ENCODE measurements at places on chromosomes 5 and 9.

GRCh38 chr5:132484391-132484725 is 6.2 kb downstream of the IRF1 start:
- no peak for DNase-seq

GRCh38 chr9:108473209-108474112 is 382.3 kb downstream of the ACTL7B start:
- DNase-seq, result no peak

DNA sequence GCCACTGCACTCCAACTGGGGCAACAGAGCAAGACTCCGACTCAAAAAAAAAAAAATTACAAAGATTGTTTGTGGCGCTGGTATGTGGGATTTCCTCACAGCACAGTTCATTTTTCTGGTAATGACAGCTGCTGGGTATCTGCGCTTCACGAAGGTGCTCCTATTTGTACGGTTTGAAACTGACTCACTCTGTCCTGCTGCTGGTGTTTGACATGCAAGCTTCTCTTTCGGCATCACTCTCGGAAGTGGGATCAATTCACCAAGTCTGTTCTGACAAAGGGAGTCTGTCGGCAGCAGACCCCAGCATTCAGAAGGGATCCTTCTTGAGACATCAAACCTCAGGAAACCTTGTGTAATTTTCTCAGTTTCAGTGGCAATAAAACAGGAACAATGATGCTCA is 26.3 kb downstream of the MAML1 start:
- no peak for DNase-seq

- DNase-seq, result no peak
Observed at GRCh38 chr9:13478639-13479038, 199.1 kb upstream of the MPDZ start.

- DNase-seq, result no peak
Observed at GRCh38 chr9:16221822-16222547, 648.5 kb downstream of the BNC2 start.

DNA sequence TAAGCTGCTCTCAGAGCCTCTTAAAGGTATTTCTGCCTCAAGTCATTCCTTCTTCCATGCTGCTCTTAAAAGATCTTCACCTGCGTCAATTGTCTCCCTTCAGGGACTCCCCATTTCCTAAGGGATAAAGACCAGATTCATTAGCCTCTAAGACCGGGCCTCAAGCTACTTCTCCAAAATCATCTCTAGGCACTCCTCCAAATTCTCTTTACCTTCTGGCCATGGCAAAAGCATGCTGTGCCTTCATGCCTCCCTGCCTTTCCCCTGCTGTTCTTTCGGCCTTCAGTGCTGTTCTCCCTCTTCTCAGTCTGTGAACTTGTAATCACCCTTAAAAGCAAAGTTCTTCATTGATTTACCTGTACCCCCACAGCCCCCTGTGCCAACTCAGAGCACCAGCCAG is 4.4 kb downstream of the TMOD1 start:
- no peak for DNase-seq

DNA sequence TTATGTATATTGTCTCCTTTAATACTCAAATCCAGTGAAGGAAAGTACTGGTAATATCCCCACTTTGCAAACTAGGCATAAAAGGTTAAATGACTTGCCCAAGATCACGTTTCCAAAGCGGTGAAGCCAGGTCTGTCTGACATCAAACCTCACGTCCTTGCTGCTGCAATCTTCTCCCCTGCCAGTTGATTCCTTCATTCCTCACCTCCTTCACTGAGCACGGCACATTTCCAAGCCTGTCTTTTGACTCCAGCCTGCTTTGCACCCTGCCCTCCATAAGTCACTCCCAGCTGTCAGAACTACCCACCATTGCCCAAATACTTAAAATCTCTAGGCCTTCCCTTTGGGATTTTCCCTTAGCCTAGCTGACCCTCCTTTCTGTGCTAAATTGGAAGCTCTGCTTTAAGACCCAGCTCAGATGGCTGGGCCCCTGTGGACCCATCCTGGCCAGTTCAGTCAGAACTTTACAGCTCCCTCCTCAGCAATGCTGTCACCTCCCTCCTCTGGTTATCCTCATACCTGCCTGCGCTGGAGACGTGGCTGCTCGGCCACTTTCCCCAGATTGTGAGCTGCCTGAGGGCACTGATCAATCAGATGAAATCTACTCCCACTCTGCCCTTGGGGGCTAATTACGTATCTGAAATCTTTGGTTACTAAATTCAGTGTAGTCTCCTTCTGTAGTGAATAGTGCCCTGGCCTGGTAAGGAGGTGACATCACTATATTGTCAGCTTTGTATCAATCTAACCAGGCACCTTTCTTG is 51.2 kb downstream of the SLC36A1 start:
- DNase-seq, result no peak

GRCh38 chr5:165521816-165522610 is 2016.6 kb downstream of the MAT2B start:
- DNase-seq, result no peak

DNA sequence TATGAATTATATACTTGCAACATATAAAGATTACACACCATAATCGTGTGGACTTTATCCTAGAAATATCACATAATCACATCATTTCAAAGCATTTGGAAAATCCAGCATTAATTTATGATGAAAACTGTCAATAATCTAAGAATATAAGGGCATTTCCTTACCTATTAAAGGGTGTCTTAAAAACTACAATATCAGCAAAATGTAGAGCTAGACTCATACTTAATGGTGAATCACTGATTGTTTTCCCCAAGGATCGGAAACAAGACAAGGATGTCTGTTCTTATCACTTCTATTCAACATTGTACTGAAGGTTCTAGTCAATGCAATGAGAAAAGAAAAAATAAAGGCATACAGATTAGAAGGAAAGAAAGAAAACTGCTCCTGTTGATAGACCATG is 8.0 kb upstream of the SREK1 start:
- DNase-seq, result no peak

- DNase-seq, result no peak
Observed at GRCh38 chr5:55363856-55364255, 56.1 kb downstream of the MTREX start.

DNA sequence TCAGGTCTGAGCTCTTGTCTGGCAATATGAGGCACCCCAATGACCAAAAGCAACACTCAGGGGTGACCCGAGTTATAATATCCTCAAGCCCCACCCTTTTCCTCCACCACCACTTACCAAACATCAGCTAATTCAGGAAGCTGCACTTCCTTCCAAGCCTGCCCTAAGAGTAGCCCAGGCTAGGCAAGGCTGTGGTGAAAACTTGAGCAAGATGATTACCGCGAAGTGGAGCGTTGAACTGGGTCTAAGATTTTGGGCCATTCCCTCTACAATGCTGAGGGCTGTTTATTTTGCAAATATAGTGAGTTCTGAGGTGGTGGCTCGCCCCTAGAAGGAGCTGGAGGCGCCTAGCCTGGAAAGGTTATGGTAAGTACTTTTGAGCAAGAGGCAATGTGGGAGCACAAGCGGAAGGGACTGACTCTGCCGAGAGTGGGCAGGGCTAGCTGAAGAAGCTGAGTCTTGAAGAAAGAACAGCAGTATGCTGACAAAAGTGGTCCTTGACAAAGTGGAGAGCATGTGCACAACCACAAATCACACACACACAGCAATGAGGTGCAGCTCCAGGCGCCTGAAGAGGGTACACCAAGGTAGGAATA is at the start of gene HK3:
Gene HK3 (minus strand): TSS at position 51 of the 596 bp plus-strand sequence. CDS start 3,187 bp downstream, outside the sequence.
- no peak for DNase-seq

DNA sequence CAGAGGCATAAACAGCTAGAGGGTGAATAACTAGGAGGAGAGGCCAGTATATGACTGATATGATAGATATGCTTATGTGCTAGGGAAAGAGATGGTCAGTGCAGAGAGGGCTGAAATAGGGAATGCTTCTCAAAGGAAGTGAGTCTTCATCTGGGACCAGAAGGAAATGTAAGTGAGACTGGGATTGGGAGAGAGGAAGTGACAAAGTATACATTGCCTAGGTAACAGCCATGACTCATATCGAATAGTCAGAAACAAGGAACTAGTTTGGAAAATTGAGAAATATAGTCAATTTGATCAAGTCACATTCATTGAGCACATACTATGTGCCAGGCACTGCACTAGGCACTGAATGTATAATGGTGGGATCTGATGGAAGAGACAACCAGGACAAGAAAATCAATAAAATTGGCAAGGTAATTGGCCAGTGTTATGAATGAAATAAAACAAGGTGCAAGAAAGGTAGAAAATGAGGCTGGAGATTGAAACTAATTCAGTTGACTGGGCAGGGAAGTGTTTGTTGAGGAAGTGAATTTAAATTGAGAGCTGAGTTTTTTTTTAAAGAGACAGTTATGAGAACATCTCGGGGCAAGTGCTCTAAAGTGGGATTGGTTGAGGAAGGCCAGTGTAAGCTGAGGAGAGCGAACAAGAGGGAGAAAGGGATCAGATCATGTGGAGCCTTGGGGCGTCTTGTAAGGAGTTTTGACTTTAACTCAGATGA is 4.3 kb downstream of the ERAP2 start:
- DNase-seq, result no peak

- DNase-seq, result no peak
Observed at GRCh38 chr9:124964056-124964455, 23.2 kb upstream of the GOLGA1 start.

DNA sequence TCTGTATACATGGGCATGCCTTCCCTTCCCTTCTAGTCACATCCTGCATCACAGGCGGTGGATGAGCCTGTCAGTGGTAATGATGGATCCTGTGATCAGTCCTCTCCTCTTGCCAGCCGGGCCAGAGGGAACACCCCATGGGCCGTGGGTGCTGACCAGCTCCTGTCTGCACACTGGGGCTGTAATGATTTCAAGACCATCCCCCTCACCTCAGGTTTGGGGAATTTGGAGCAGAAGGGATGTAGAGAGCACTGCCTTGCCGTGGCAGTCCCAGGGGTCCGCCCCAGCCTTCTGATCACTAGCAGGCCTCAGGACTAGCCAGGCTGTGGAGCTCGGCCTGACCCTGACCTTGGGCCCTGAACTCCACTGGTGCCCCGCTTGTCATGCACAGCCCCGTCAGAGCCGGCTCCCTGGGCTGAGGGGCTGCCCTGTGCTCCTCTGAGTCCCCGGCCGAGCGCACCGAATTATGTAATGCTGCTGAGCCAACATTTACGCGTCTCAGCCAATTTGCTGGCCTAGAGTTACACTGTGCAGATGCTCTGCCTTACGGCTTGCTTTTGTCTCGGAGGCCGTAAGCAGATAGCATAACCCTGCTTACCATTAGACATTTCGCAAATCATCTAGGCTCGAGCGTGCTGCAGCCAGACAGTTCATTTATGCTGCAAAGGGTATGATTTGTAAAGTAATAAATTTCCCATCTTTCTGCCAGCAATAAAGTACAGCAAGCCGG is 155.3 kb downstream of the MACROH2A1 start:
- DNase-seq, result no peak

DNA sequence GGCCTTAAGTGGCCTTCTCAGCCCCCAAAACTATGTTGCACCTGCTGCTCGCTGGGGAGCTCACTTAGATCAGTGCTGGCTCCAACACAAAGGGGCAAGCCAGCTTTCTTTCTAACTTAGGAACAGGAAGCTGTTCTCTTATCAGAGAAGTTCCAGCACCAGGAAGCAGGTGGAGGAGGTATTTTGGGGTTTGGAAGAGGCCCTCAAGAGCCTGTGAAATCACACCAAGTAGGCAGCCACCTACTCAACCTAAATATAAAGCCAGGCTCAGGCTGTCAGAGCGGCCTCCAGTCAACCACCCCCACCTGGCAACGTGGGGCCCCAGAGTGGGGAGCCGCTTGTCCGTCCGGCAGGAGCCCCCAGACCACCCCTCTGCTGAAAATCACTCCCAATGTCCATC is 152.8 kb downstream of the OLFM1 start:
- DNase-seq, result no peak

DNA sequence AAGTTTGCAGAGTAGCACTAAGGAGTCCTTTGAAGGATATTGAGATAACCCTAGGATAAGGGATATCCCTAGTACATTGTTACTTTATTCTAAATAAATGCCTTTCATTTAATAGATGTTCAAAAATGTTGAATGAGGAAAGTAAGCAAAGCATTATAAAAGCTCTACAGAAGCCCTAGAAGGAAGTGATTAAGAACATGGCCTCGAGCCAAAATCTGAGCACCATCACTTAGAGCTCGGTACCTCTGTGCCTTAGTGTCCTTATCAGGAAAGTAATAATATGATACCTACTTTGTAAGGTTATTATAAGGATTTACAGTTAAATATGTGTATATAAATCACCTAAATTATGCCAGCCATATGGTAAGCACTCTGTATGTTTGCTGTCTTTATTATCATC is 242.6 kb downstream of the KIAA0825 start:
- DNase-seq, result no peak

DNA sequence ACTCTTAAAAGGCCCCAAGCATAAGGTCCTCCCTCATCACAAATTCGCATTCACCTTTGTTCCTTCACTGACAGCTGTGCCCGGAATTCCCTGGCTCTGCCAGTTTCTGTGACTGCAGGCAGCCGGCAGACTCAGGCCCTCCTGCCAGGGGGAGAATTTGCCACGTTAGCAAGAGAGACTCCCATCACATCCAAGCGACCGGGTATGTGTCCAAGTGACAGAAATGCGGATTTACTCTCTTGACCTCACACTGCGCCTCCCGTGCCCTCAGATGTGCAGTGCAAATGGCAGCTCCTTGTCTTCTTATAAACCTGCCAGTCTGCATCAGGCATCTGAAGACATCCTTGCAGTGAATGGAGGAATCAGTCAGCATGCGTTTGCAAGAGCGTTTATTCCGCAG is 187.1 kb upstream of the WWC1 start:
- DNase-seq, result no peak

- DNase-seq, result no peak
Observed at GRCh38 chr9:15132091-15132490, 174.9 kb downstream of the TTC39B start.

DNA sequence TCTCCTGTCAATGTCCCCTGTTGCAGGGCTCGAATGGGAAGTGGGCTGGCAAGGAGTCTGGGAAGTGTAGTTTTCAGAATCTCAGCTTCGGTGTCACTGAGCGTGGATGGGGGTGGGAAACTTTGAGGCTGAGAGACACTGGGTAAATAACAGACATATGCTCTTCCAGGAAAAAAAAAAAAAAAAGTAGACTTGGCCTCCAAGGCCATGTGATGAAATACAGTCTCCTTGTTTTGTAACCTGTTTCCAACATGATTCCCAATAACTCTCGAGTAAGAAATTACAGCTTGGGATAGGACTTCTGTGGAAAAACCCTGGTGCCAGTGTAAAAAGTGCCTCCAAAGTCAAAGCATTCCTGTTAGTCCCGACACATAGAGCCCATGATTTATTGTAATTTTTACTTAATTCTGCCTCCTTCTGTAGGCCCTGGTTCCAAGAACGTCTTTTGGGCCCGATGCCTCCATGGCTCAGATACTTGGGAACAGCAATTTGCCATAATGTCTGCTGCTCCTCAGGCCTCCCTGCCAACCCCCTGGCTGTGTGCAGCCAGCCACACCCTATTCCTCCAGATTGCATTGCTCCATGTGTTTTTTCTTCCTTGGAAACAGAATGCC is 119.5 kb upstream of the TNC start:
- no peak for DNase-seq

DNA sequence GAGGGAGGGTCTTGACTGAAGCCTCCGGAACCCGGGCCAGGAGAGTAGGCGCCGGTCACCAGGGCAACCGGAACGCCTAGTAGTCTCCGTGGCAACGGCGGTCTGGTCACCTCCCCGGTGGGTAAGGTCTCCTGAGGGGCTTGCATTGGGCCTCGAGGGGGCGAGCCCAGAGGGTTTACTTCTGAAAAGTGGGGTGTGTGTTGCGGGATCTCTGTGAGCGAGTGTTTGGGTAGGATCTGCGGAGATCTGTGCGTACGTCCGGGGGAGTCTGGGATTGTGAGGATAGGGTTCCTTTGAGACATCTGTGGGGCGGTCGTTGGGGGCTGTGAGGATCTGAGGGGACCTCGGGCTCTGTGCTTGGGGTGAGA is at the start of gene FAM221B:
Gene FAM221B (minus strand): TSS at position 17 of the 368 bp plus-strand sequence. CDS start 2,571 bp downstream, outside the sequence.
- no peak for DNase-seq

- DNase-seq, result no peak
Observed at GRCh38 chr5:61228691-61229280, 66.5 kb upstream of the SMIM15 start.

GRCh38 chr9:106693558-106693957 is 169.4 kb upstream of the ZNF462 start:
- no peak for DNase-seq
